DND-41 (cell line): ENCODE measurements at places on chromosomes 6 and 20.
A peak's percentile ranks its signal among the peaks of the same experiment; 100 is the strongest.

DNA sequence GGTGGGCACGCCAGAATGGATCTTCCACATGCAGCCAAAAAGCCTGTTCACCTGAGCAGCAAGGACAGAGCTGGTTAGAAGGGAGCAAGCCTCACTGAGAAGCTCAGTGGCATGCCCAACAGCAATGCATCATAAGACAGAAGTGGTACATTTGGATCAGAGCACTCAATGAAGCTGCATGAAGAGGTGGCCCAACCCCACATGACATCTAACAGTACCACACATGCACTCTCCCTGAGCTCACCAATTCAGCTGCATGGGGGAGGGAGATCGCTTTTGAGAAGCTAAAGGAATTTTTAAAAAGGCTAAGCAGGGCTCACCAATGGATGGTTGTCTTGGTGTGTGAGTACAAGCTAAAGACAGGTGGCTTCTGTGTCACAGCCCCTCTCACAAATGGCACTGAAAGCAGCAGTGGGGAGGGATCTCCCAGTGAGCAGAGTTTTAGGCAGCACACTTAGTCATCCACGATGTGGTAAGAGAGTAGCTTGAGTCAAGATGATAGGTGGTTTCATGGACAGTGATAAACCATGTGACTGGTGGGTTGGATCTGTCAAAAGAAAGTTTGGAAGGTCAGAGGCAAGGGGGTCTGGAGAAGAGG, 166.6 kb upstream of the TAB2 start:
- no peak overlapping the region for H3K4me3 ChIP-seq
- no peaks in the 10 kb centered on the region for H3K27me3 ChIP-seq
- DNase-seq: no peak
- no peaks in the 10 kb centered on the region for H3K36me3 ChIP-seq
- 0 out of 2 replicates have a peak overlapping the region, but pooled peaks have one; percentile 6 for H3K27ac ChIP-seq

- no peak overlapping the region for H3K27ac ChIP-seq
- no peaks in the 10 kb centered on the region for H3K4me1 ChIP-seq
- H3K27me3 ChIP-seq: no peaks in the 10 kb centered on the region
- H3K36me3 ChIP-seq: no peaks in the 10 kb centered on the region
- H3K4me3 ChIP-seq: no peak overlapping the region
These were observed 27.2 kb upstream of the BRPF3 start for GRCh38 chr6:36169023-36170007.

DNA sequence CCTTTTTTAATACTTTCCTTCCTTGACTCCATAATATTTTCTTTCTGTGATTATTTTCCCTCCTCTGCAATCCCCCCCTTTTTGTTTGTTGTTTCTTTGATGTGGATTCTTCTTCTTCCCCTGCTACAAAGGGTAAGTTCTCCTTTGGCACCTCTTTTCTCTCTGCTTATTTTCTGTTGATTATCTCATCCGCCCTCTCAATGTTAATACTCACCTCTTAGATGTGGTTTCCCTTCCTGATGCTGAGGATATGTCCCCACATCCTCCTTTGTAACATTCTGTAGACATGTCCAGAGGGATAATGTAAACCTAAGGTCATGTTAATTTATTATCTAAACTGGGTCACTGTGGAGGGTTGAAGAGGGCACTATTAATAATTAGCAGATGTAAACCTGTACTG, 17.7 kb downstream of the FLRT3 start:
- DNase-seq: no peak
- peaks cover 4% of the 10 kb centered on the region; the same call in 1 of the 2 replicates for H3K4me1 ChIP-seq
- H3K36me3 ChIP-seq: no peaks in the 10 kb centered on the region
- H3K4me3 ChIP-seq: no peak overlapping the region
- no peak overlapping the region for H3K27ac ChIP-seq

- no peaks in the 10 kb centered on the region for H3K4me1 ChIP-seq
- H3K27me3 ChIP-seq: no peaks in the 10 kb centered on the region
- no peak overlapping the region for H3K4me3 ChIP-seq
- no peaks in the 10 kb centered on the region for H3K36me3 ChIP-seq
These were observed 336.4 kb upstream of the OPRM1 start for GRCh38 chr6:153702671-153703070.

DNA sequence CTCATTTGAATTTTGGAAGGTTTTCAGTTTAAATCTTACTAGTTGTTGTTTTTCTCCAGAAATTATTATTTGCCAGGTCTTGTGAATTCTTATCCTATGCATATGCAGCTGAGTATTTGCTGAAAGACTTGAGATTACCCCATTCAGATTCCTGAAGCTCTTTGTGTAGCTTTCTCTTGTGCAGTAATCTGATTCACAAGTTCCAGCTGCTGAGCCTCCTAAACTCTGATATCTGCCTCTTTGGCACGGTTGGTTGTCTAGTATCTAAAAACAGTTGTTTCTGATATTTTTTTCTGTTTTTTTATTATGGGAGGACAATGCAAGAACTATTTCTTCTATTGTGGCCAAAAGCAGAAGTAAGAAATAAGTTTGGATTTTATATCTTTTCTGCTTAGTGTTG, 863.9 kb upstream of the MANEA start:
- H3K4me1 ChIP-seq: no peaks in the 10 kb centered on the region
- DNase-seq: no peak
- H3K27ac ChIP-seq: no peak overlapping the region
- H3K27me3 ChIP-seq: no peaks in the 10 kb centered on the region

DNA sequence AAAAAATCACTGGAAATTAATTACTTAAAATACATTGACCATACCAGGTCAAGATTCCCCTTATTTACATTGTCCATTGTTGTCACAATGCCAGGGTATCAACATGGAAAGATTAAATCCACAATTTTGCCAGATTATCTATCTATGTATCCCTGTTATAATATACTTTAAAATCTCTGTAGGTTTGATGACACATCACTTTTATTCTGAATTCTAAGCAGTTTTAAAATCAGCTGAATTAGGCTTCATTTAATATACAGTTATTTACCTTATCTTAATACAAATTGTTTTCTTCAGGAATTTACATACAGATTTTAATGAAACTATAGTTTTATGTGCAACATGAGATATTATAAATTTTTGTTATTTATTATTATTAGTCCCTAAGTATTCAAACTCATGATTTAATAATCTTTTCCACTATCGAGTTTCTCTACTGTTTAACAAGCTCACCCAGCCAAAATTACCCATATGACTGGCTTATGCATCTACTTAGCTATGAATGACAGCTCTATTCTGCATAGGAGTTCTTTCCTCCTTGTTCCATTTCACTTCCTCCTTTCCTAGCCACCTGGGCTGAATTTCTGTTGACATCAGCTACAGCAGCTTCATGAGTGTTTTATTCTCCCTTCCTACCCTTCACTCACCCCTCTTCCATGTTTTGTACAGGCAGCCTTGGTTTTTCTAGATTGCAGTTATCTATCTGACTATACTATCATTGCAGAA, 654.2 kb upstream of the MAP3K7 start:
- H3K27ac ChIP-seq: no peak overlapping the region
- no peak for DNase-seq
- H3K36me3 ChIP-seq: no peaks in the 10 kb centered on the region
- H3K4me3 ChIP-seq: no peak overlapping the region
- peaks cover 4% of the 10 kb centered on the region for H3K27me3 ChIP-seq

- H3K4me1 ChIP-seq: peaks cover 12% of the 10 kb centered on the region
- no peak overlapping the region for H3K27ac ChIP-seq
- H3K4me3 ChIP-seq: no peak overlapping the region
- H3K36me3 ChIP-seq: no peaks in the 10 kb centered on the region
- no peaks in the 10 kb centered on the region for H3K27me3 ChIP-seq
These were observed 63.9 kb upstream of the MRPS10 start for GRCh38 chr6:42281570-42281969.

DNA sequence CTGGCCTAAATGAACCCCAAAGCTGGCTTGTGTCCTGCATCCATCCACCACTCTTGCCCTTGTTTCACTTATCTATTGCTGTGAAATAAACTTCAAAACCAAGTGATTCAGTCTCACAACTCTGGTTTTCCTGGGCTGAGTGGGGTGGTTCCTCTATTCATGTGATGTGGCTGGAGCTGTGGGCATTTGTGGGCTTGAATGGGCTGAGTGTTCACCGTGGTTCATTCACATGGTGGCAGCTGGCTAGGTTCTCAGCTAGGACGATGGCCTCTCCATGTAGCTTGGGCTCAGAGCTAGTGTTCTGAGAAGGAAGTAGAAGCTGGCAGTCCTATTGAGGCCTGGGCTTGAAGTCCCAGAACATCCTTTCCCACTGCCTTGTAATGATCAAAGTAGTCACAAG, 30.4 kb downstream of the FKBP1A start:
- no peak overlapping the region for H3K27ac ChIP-seq
- peaks cover 35% of the 10 kb centered on the region for H3K4me1 ChIP-seq
- H3K27me3 ChIP-seq: no peaks in the 10 kb centered on the region
- H3K36me3 ChIP-seq: peaks cover 65% of the 10 kb centered on the region

- H3K27ac ChIP-seq: no peak overlapping the region
- no peak overlapping the region for H3K4me3 ChIP-seq
- DNase-seq: no peak
- peaks cover 6% of the 10 kb centered on the region for H3K27me3 ChIP-seq
- no peaks in the 10 kb centered on the region for H3K4me1 ChIP-seq
- H3K36me3 ChIP-seq: no peaks in the 10 kb centered on the region
These were observed 291.7 kb upstream of the SPTLC3 start for GRCh38 chr20:12717061-12717460.

GRCh38 chr6:17632934-17633333, 32.8 kb downstream of the FAM8A1 start:
- DNase-seq: no peak
- peaks cover 95% of the 10 kb centered on the region for H3K36me3 ChIP-seq
- no peak overlapping the region for H3K27ac ChIP-seq
- H3K4me1 ChIP-seq: no peaks in the 10 kb centered on the region

DNA sequence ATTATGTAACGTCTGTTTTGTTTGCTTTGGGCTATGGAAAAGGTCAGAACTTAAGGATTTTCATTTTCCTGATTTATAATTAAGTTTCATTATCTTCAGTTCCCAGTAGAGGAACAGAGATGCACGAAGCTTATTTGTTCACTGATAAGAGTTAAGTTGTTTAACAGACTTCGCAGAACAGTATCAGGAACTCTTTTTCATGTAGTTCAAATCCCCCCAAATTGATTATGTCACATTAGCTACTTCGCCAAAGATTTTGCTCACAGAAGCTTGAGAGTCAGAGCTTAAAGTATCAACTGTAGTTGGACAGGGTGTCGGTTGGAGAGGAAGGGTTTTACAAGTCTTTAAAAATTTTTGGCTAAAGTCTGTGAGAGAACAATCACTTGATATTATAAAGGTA, 43.4 kb downstream of the ZHX3 start:
- H3K27me3 ChIP-seq: no peaks in the 10 kb centered on the region
- H3K36me3 ChIP-seq: no peaks in the 10 kb centered on the region
- no peak overlapping the region for H3K4me3 ChIP-seq
- DNase-seq: no peak
- no peaks in the 10 kb centered on the region for H3K4me1 ChIP-seq

DNA sequence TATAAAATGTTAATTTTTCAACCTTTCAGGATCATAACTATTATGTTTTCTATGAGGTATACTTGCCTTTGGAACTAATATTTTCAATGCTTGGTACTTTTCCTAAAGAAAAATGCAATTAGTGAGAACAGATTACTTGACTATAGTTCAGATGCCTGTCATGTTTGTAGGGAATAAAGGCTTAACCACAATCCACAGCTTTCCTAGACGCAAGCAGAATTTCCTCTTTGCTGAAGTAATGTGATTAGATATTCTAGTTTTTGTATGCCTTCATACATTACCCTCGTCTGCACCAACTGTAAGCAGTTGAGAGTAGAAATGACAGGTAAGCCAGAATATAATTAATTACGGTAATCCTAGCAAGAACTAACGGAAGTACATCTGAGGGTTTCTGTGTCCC, 581.4 kb upstream of the MMS22L start:
- H3K27ac ChIP-seq: no peak overlapping the region
- no peak overlapping the region for H3K4me3 ChIP-seq
- H3K27me3 ChIP-seq: no peaks in the 10 kb centered on the region
- DNase-seq: no peak

- no peak overlapping the region for H3K4me3 ChIP-seq
- H3K27me3 ChIP-seq: no peaks in the 10 kb centered on the region
- no peak overlapping the region for H3K27ac ChIP-seq
- peaks cover 31% of the 10 kb centered on the region for H3K4me1 ChIP-seq
These were observed 130.8 kb downstream of the SOBP start for GRCh38 chr6:107620732-107621131.

- DNase-seq: no peak
- H3K36me3 ChIP-seq: no peaks in the 10 kb centered on the region
- H3K27ac ChIP-seq: no peak overlapping the region
- H3K27me3 ChIP-seq: no peaks in the 10 kb centered on the region
These were observed 288.3 kb upstream of the ZNF337 start for GRCh38 chr20:25984933-25985332.

- H3K4me1 ChIP-seq: peaks cover 19% of the 10 kb centered on the region
- no peaks in the 10 kb centered on the region for H3K36me3 ChIP-seq
- H3K4me3 ChIP-seq: no peak overlapping the region
- H3K27ac ChIP-seq: no peak overlapping the region
- no peak for DNase-seq
- no peaks in the 10 kb centered on the region for H3K27me3 ChIP-seq
These were observed 40.9 kb upstream of the GCM1 start for GRCh38 chr6:53189554-53189953.

- H3K4me1 ChIP-seq: no peaks in the 10 kb centered on the region
- H3K36me3 ChIP-seq: no peaks in the 10 kb centered on the region
- DNase-seq: no peak
These were observed 23.6 kb upstream of the NR2E1 start for GRCh38 chr6:108142240-108142639.

DNA sequence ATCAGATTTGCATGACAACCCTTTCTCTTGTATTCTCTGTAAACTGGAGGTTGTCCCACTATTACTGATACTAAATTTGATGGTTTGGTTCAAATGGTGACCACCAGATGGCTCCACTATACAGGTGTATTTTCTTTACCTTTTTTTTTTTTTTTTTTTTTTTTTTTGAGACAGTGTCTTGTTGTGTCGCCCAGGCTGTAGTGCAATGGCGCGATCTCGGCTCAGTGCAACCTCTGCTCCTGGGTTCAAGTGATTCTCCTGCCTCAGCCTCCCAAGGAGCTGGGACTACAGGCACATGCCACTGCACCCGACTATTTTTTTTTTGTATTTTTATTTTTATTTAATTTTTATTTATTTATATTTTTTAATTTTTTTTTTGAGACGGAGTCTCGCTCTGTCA, 6.6 kb upstream of the WTAP start:
- no peaks in the 10 kb centered on the region for H3K27me3 ChIP-seq
- DNase-seq: peak; percentile 28
- H3K27ac ChIP-seq: no peak overlapping the region
- peaks cover 16% of the 10 kb centered on the region for H3K4me1 ChIP-seq
- H3K36me3 ChIP-seq: peaks cover 17% of the 10 kb centered on the region; the same call in 1 of the 2 replicates

GRCh38 chr6:54491431-54491830, 183.2 kb downstream of the TINAG start:
- H3K4me1 ChIP-seq: no peaks in the 10 kb centered on the region
- no peak overlapping the region for H3K4me3 ChIP-seq
- no peaks in the 10 kb centered on the region for H3K27me3 ChIP-seq
- no peak overlapping the region for H3K27ac ChIP-seq
- H3K36me3 ChIP-seq: no peaks in the 10 kb centered on the region

DNA sequence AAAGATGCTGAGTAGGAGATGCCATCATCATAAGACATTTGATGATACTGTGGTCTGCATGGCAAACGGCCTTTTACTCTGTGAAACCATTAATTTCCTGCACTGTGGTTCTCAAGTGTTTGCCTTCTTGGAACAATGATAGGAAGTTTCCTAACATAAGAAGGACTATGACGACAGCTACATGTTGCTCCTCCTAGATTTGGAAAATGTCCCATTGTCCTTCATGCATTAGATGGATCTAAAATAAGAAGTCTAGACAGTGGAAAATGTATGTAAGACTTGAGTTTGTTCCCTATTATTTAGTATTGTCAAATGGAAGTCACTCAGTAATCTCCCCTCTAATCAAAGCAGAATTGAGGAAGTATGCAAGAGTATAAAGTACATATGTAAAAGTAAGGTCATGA, 98.5 kb upstream of the TMEM170B start:
- H3K4me3 ChIP-seq: no peak overlapping the region
- no peak for DNase-seq
- no peaks in the 10 kb centered on the region for H3K36me3 ChIP-seq
- H3K27ac ChIP-seq: no peak overlapping the region
- H3K27me3 ChIP-seq: peaks cover 3% of the 10 kb centered on the region
- H3K4me1 ChIP-seq: no peaks in the 10 kb centered on the region
